Effector memory CD4-positive, alpha-beta T cell (primary cell): ENCODE measurements at places on chromosomes 3 and 15.

- no peak for DNase-seq
These were observed 62.7 kb upstream of the MYZAP start for GRCh38 chr15:57528940-57529565.

DNA sequence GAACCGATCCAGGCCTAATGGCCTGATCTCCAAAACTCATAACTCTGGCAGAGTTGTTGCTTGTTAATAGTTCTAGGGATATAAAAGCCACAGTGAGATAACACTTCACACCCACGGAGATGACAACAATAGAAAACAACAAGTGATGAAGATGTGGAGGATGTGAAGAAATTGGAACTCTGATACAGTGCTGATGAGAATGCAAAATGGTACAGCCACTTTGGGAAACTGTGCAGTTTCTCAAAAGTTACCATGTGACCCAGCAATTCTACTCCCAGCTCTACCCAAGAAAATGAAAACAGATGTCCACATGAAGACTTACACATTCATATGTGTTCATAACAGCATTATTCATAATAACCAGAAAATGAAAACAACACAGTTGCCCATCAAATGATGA, 3.8 kb downstream of the CMTM7 start:
- no peak for DNase-seq

GRCh38 chr3:180401226-180401625, 200.7 kb upstream of the TTC14 start:
- no peak for DNase-seq

DNA sequence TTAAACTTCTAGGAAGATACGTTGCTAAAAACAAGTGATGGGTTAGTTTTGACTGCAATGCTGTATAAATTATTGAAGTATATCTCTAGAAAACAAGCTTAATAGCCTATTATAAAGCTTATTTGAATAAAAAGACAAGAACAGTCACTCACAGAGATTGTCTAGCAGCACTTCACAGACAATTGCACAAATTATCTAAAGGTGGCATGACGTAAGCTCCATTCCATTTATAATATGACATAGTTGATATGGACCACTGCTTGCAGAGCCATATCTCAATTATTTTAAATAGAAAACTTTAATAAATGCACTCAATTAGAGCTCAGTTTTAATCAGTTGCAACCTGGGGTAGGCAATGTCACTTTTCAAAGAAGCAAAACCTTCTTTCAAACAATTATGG, 319.9 kb upstream of the GBE1 start:
- DNase-seq = no peak

- DNase-seq = no peak
These were observed 24.9 kb upstream of the WNT5A start for GRCh38 chr3:55511895-55512570.

GRCh38 chr3:196418601-196419000, 13.6 kb downstream of the UBXN7 start:
- DNase-seq = no peak

- no peak for DNase-seq
These were observed 9.4 kb upstream of the EID1 start for GRCh38 chr15:48868536-48868935.

DNA sequence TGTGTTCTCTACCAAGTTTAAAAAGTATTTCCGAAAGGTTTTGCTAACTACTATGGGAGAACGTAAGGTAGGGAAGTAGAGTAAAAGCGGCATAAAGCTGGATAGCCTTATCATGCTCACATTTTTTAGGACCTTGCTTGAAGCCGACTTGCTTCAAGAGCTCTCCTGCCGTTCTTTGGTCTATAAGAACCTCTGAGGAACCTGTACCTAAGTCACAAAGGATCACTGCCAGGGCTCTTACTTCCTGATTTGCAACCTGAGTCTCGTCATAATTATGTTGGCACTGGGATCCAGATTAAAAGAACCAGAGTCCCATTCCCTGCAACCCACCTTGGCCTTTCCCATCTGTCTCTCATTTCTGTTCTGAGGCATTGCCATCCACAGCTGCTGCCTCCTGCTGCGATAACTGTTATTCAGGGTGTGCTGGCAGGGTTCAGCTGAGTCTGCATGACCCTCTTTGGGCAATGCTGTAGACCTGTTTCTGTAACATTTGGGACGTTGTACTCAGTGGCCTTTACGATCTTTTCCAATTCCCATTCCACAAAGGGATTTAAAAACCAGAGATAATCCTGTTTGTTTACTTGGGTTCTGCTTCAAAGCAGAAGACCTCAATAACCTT, 131.0 kb upstream of the UMPS start:
- DNase-seq = no peak
